ENCODE measurements at places on chromosomes 1 and 21.

- no peak for DNase-seq
These were observed 9.2 kb upstream of the GADD45A start for GRCh38 chr1:67675800-67676199.

GRCh38 chr1:229474509-229474908, 33.6 kb downstream of the NUP133 start:
- no peak for DNase-seq

DNA sequence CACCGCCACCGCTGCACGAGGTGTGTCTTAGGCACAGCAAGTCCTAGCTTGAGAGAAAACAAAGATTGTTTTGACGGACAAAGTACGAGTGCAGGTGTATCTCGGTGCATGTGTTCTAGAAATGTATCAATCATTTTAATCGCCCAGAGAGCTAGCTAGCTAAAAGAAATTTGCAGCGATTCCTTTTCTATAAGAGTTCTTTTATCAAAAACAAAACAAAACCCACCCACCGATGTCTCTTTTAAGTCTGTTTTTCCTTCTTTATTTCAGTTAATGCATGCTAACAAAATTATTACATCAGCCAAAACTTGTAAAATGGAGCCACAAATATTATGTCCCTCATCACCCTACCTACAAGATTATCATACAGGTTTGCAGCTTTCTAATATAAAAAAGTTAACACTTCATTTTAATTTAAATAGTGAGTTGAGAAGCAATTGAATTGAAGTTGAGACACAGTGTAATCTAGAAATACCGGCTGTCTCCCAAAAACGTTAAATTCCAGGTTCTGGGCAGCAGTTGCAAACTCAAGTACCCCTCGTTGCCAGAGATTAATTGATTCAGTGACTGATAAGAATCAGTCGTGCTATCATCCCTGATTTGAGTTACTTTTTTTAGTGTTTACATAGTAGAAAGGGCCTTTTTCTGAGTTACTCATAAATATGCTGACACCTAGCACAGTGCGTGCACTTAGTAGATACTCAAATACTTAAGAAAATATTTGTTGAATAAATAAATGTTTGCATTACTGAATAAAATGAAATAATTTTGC, 1.5 kb upstream of the SYDE2 start:
- no peak for DNase-seq

DNA sequence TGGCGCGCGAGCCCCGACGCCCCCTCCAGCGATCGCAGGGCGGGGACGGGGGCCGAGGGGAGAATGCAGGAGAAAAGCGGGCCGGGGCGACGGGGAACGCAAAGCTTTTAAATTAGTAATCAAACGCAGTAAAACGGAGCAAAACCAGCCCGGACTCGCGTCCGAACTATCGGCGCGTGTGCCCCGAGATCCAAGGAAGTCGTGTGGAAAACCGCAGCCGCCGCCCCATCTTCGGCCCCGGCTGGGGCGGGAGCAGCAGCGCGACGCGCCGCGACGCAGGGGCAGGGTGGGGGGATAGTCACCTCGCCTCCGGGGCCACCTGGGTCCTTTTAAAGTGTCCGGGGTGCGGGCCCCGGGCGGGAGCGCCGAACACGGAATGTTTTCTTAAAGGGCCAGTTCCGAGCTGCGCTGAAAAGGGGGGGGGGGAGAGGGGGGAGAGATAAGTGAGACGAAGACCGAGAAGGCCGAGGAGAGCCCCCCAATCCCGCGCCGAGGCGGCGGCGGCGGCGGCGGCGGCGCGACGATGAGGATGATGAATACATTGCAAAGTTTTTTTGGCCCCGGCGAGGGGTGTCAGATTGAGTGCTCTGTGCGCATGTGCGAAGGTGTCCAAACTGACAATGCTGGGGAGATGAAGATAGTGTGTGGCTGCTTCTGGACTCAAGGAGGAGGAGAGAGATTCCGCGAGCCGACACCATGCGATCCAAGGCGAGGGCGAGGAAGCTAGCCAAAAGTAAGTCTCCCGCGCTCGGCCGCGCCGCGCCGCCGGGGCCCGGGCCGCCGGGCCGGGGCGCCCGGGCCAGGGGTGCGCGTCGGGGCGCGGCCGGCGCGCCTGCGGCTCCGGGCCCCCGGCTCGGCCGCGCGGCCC, at the start of gene PRDM16:
TSS of gene PRDM16 (plus strand) at position 640 of the 868 bp plus-strand sequence. CDS start at position 697, 57 bp downstream.
- DNase-seq, result peak; percentile 6

DNA sequence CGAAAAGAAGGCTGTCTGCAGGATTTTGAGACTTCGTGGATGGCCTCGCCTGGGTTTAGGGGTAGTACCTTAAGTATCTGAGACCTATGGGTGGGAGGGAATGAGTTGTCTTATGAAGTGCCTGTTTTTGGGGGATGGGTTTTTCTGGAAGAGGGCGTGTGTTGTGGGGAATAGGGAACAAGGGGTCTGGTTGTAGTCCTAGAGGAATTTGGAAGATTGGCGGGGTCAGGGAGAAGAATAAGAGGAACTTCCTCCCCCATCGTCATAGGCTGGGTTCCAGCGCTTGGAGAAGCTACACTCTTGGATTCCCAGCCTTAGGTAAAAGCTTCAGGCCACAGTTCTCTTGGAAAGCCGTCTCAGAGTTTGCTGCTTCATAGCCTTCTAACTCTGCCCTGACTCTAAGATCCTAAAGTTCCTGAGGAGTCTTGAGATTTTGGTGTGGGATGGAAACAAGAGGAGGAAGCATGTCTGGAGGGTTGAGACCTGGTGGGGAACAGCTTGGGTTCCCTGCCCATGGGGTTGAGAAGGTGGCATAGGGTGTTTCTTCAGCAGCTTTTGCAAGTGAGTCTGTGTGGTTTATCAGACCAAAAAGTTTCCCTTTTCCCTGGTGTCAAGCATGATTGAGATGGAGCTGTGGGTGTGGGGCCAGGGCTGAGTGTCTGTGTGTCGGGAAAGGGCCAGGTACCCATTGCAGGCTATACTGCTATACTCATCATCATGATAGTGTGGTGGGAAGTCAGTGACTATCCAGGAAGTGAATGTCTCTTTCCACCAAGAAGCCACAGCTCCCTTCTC, 1.8 kb downstream of the VANGL2 start:
- DNase-seq, result no peak

GRCh38 chr1:228898582-228898992, 163.3 kb downstream of the RHOU start:
- DNase-seq, result peak; percentile 71

DNA sequence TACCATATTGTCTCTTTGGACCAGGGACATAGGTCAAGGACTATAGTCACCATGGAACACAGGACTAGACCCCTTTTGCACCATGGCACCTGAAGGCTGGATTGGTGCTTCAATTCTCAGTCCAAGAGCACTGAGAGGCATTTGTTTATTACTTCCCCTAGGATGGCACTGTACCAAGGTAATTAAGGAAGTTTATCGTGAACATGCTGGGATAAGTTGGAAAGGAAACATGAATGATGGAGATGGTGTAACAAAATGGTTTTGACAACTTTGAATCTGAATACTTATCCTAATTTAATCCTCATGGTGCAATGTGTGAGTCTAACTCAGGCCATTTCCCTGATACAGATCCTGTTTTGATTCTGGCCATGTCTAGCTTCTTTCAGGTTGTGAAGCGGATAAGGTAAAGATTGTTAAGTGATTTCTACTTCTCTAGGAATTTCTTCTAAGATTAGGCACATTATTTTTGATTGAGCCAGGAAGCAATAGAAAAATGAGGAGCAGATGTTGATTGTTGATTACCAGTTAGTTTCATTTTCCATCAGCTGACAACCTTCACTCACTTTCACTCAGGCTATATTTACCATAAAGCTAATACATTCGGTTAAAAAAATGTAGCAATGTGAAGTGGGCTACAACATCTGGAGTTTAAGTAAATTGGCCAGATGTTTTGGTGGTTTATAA, 37.3 kb upstream of the SIPA1L2 start:
- no peak for DNase-seq
